ENCODE measurements at places on chromosomes 3 and 15.

GRCh38 chr15:71585159-71585558 lies 225.2 kb upstream of the NR2E3 start:
- no peak for DNase-seq

GRCh38 chr3:134651347-134652041 lies 672 bp upstream of the KY start:
- DNase-seq, result no peak

DNA sequence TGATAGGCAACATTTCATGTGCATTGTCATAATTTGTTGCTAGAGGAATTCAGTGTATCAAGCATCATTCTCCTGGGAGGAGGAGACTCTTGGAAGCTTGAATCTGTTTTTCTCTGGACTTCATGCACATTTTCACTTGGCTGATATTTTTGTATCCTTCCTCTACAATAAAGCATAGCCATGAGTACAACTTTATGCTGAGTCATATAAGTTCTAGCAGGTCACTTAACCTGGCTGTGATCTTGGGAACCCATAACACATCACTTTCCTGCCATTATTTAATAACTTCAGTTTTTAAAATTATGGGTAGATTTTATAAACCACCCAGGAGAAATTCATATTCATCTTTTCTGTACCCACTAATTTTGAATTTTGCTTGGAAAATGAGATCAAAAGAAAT lies 203.0 kb upstream of the CD96 start:
- DNase-seq, result no peak

DNA sequence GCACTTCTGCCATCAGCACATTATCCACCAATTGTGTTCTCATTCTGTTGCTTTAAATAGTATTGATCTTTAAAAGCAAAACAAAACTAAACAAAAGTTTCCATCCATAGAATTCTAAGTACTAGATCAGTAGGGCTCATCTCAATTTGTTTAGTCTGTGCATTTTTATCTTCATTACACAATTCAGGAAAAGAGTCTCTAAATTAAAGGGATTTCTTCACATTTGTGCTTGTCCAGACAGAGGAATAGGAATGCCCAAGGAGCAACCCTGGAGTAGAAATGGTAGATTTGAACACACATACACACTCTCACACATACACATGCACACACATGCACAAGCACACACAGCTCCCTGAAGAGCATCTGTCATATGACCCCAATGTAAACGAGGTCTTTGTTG lies 21.4 kb downstream of the LMCD1 start:
- DNase-seq, result no peak

DNA sequence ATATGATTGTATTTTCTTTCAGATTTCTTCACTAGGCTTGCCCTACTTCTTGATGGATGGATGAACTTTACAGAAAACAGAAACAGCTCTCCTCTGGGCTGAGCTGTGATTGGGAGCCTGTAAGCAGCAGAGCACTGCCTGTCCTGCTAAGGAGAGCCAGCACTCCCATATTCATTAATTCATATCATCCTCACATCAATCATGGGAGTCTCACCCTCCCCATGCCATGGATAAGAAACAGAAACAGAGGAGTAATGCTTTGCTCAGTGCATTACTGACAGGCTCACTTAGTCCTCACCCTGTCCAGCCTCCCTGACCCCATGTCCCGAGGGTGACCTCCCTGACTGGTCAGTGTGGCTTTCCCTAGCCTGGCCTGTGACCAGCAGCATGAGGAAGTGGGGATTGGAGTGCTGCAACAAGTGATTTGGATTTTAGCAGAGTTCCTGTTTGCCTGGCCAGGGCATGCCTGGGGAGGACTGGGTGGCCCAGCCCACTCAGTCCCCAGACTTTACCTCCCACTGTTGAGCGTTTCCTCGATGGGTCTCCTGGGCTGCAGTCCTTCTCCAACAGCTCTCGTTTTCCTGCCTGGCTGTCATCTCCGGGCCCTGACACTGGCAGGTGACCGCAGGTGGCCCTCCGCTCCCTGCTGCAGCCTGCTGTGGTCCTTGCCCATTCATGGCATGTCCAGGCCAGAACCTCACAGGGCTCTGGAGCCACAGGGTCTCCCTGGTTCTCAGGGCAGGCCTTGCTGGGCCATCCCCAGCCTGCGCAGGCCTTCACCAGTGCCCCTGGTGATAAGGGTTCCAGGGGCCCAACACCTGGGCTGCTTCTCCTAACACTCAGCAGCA lies 1.3 kb upstream of the TMIE start:
- no peak for DNase-seq

- DNase-seq, result no peak
These were observed 563.7 kb upstream of the MDFIC2 start for GRCh38 chr3:70876154-70876553.

GRCh38 chr3:194854206-194854605 lies 168.5 kb downstream of the FAM43A start:
- no peak for DNase-seq

GRCh38 chr3:147398813-147399534 lies 7.4 kb downstream of the ZIC4 start:
- DNase-seq, result no peak

DNA sequence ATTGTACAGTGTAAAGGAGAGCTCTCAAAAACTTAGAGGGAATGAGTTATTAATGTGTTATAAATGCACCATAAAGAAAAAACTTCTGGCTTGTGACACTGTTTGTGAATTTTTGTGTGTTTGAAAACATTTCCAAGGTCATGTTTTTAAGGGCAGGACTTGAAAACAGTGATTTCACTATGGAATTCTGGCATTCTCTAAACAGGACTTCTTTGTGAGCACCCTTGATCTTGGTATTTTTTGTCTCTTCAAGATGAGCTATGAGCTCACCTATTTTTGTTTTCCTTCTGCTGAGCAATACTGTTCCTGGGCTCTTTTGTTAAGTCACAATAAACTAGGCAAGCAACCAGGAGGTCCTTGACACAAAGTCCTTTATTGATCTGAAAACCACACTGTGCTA lies 284.4 kb downstream of the RBMS3 start:
- no peak for DNase-seq

DNA sequence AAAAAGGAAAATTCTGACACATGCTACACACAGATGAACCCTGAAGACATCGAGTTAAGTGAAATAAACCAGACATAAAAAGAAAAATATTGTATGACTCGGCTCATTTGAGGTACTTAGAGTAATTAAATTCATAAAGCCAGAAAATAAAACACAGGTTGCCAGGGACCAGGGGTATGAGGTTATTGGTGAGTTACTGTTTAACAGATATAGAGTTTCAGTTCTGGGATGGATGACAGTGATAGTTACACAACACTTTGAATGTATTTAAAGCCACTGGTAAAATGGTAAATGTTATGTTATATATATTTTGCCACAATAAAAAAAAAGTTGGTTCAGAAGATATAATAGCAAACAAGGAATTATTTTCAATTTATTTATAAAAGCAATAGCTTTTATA lies 436.1 kb upstream of the WNT5A start:
- no peak for DNase-seq

DNA sequence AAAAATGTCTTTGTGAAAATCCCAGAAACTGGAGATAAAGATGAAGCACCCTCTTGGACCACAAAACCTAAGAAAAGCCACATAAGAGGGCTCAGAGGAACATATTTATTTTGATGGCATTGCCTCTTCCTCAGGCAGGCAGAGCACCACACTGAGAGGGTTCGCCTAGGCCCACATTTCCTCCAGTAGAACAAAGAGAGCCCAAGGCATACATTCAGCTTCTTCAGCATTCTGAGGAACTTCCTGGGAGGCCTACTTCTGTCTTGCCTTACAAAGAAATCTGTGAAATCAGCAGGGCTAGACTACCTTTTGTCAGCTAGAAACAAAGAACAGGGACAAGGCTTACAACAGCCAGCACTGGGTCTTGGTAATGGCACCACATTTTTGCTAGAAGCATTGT lies 1325.3 kb downstream of the SI start:
- no peak for DNase-seq

DNA sequence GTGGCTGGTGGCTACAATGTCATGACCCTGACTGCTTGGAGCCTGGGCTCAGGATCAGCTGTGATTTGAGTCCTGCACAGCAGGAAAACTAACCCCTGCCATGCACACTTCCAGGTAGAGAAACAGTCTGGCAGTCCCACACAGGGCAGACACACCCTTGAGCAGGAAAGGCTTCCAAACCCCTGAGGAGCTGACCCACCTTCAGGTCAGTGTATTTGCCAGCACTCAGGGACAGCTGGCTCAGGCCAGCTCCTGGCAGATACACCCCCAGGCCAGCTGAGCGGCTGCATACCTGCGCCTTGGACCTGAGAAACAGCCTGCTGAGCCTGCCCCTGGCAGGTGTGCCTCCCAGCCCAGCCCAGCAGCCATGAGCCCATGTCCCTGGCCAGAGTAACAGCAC lies 22.2 kb upstream of the CDAN1 start:
- DNase-seq, result no peak

DNA sequence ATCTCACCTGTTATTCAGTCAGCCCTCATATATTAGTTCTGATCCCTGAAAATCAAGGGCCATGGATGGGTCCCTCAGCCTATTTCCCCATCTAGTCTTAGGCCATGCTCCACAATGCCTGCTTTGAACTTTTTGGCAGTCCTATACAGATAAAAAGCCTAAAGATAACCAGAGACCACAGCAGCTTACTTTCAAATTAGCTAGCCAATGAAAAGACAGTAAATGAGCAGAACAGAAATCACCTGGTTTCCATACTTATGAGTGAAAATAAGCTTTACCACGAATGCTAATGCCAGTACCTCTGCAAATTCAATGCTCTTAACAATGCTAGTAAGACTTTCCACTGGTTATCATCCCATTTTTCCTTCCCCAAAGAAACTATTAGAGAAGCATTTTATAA lies 141.6 kb upstream of the SPRED1 start:
- DNase-seq, result no peak

DNA sequence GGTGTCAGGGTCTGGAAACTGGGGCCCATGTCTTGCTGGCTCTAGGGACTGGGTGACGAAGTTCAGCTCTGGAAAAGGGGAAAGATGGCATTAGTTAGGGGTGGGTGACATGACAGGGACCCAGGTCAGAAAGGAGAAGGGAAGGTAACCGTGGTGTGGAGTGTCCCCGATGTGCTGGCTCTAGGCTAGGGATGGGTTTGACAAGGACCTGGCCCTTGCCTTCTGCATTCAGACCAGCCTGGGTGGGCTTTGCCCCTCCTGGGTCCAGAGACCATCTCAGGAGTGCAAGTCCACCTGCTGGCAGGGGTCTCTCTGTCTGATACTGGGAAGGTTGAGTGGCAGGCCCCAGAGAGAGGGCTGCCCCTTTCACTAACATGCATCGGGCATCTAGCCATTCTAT lies 28.7 kb upstream of the ATP2B2 start:
- DNase-seq, result no peak

GRCh38 chr3:42013691-42014457 lies 52.0 kb upstream of the ULK4 start:
- DNase-seq, result peak; percentile 19

GRCh38 chr3:49609815-49610214 lies 55.5 kb downstream of the BSN start:
- no peak for DNase-seq

GRCh38 chr15:40310001-40310959 lies 2.5 kb upstream of the PLCB2 start:
- peak; percentile 55 for DNase-seq

- DNase-seq, result no peak
These were observed 53.9 kb upstream of the HERC1 start for GRCh38 chr15:63887630-63888029.

- no peak for DNase-seq
These were observed 2.6 kb upstream of the ABTB1 start for GRCh38 chr3:127670229-127670559.

DNA sequence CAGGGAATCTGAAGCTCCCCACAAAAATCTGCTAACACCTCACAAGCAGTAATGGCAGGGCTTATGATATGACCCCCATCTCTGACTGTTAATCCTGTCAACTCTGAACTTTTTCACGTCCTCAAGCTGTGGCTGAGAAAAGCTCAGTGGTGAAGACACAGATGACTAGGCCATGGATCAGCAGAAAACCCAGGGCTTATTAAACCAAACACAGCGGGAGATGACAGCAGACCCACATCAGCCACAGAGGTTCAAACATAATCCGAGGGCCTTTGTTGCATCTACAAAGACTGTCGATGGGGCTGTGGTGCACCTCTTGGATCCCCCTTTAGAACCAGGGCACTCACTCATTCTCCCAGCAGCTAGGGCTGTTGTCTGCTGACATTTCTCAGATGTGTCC lies 50.4 kb downstream of the GLB1 start:
- no peak for DNase-seq

- no peak for DNase-seq
These were observed 259.9 kb upstream of the TMC3 start for GRCh38 chr15:81633889-81634288.

GRCh38 chr3:189808246-189809007 lies 177.2 kb downstream of the TP63 start:
- DNase-seq, result no peak

- DNase-seq, result no peak
These were observed 20.2 kb upstream of the SLC6A20 start for GRCh38 chr3:45816544-45816943.

DNA sequence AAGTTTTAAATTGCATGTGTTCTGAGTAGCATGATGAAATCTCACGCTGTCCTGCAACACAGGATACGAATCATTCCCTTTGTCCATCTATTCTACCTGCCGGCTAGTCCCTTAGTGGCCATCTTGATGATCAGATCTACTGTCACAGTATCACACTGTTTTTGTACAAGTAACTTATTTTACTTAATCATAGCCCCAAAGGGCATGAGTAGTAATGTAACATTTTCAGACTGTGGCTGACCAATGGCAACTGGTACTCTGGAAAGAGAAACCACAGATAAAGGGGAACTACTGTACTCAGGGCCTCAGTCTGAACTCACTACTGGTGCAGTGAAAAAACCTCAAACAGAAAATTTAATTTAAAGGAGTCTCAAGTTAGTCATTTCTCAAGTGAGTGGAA lies 127.3 kb upstream of the MRPL3 start:
- DNase-seq, result no peak

DNA sequence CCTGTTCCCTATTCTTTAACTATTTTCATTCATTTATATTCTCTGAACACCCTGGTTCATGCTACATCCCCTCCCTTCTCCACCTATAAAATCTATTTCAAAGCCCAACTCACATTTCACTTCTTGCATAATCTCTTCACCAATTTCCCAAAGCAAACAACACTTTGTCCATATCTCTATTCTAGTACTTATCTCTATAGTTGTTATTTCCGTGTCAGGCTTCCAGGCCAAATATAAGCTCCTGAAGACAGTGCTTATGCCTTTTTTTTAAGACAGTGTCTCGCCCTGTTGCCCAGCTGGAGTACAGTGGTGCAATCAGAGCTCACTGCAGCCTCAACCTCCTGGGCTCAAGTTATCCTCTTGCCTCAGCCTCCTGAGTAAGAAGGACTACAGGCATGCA lies 43.6 kb downstream of the DNAH12 start:
- DNase-seq, result no peak

DNA sequence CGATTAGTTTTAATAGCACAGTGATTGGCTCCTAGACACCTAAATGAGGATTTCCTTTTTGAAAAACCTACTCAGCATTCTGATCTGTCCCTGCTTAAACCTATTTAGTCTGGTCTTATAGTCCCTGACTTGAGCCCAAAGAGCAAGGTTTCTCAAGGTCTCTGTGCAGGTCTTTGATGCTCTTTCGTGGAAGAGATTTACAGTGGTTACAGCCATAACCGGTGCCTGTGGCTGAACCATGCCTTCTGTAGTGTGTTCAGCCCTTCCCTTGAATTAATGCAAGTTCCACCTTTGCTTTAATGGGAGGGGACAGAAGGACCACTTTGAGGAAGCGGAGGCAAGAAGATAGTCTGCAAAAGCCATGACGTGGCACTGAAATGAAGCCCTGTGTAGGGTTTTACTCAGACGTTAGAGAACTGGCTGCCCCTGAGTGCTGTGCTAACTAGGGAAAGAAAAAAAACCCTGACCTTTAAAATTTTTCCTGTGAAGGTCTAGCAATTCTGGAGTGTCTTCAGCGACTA lies 43.0 kb downstream of the ZBTB38 start:
- no peak for DNase-seq

GRCh38 chr3:121111914-121112612 lies 204.1 kb downstream of the STXBP5L start:
- no peak for DNase-seq

All from stimulated activated CD8-positive, alpha-beta memory T cell treated with anti-CD3 and anti-CD28 coated beads, Interleukin-2, amount 100 ng/mL, for 48 hours (primary cell).